Effector CD4-positive, alpha-beta T cell (primary cell): ENCODE measurements at places on chromosomes 4 and X.

- DNase-seq, result no peak
Measured at GRCh38 chr4:64174247-64174882, 234.9 kb downstream of the TECRL start.

DNA sequence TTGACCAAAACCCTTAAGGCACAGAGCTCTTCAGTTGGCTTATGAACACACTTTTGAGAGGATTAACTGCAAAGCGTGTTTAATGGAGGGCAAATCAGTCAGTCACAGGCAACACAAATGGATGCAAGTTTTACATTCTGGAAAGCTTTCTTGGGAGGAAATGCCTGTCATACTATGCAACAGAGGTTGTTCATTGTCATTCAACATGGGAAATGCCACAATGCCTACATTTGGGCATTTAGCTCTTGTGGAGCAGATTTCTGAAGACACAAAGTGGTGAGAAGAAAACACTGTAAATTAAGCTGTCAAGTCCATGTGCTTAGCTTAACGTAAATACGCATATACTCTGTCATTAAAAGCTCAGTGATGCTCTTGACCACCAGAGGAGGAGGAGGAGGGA, 41.1 kb downstream of the CBLL2 start:
- DNase-seq, result no peak

DNA sequence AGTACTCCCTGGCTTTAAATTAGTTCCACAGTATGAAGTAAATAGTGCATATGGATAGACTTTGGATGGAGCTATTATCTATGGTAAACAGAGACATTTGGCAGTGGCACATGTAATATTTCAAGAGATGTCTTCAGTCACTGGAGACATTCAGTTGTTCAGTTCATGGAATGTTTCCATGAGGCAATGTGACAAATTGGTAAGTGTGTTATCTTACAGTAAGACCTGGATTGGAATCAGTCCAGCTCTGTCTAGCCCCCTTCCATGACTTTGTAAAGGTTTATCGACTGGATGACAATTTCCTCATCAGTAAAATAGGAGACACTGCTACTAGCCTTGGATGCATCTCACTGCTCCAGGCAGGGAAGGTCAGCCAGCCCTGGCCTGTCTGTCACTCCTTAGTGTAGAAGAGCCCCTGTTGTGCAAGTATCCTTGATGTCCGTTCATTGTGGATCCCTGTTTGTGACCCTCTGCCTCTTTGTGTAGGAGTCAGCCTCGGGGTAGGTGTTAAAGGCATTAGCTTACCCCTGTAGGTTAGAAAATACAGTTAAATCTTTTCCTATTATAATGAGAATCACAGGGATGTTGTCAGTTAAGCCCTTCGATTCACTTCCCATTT, 335.9 kb downstream of the ANK2 start:
- no peak for DNase-seq

DNA sequence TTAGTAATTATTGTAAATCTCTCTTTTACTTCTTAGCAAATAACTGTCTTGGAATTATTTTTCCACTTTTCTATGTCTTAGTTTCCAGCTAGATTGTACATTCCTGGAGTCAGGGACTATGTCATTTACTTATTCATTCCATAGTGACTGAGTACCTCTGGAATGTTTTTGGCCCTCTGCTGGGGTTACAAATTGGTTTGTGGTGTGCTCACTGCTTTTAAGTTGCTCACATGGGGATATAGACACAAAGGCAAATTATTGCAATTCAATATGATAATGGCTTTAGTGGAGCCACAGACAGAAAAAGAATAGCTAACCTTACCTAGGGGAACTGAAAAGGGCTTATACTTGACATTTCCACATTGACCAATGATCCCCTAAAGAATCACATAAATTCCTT, 63.7 kb upstream of the PDGFRA start:
- DNase-seq, result no peak

DNA sequence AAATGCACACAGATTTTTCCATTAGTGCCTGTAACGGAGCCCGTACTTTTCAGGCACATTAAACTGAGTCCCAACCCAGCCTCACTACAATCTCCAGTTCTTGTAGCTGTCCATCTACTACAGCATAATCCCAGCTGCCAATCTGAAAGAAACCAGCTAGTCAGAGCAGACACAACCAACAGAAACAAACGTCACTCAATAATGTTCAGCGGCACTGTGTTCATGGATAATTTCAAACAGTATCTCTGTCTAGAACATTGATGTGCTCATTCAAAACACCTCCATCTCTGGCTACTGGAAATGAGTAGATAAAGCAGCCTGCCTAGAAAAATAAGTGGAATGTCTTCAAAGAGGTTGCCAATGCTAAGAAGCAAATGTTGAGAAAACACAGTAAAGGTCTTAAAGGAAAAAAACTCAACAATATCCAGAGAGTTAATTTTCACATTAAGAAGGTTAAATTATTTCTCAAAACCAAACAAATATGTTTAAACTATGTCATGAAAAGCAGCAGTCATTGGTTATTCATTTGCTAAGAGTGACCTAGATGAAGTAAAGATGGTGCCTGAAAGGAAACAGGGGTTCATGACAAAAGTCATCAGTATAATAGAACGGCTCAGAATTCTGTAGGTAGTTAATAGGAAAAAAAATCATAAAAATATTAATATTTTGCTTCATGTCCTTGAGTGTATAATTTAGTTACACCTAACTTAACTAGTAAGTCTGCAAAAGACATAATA, 245.1 kb upstream of the MAB21L2 start:
- no peak for DNase-seq

GRCh38 chr4:93814722-93815121, 13.8 kb upstream of the ATOH1 start:
- DNase-seq, result no peak

GRCh38 chr4:73675623-73676022, 55.4 kb upstream of the RASSF6 start:
- DNase-seq, result no peak

GRCh38 chr4:86508436-86508835, 85.7 kb upstream of the PTPN13 start:
- no peak for DNase-seq

DNA sequence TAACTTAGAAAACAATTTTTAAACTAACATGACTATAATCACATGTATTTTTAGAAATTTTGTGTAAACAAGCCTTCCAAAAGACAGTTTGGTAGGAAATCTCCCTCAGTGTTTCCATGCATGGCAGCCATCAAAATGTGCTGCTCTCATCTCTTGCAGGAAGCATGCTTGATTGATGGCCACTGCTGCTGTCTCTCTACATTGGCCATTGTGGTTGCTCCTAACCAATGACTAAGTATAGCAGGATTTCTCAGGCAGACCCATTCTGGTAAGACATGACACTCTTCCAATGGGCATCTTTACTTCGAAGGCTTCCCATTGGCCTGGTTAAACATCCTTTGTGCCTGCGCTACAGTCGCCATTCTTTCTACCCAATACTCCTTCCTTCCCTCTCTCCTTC, 78.9 kb upstream of the GUCY1A1 start:
- DNase-seq, result no peak

DNA sequence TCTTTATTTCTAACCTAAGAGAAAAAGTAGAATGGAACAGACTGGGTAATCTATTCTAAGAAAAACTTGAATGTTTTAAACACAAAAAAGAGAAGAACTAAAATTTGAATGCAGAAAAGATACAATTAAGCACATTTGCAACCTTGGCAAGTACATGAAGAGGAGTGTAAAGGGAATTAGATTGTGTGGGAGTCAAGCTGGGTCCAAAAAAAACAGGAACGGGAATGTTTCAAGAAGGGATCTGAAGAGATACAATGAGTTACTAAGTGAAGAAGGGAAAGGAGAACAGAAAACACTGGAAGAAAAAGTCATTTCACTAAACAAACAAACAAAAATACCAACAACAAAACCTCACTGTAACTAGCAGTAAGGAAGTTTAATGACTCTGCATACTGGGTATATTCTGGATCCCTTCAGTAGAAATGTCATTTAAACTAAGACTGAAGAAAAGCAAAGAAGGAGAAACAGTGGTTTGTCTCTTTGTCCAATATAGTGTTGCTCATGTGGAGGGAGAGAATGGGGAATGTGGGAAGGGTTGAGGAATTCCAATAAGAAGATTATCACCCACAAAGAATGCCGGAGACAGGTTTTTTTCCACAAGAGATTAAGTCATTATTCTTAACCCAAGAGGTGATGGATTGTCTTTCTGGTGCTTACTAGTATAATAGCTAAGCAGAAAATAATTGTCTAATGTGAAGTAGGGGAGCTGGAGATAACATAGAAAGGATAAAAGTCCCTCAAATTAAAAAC, 50.4 kb upstream of the PTPN13 start:
- no peak for DNase-seq
